ENCODE measurements at places on chromosomes 12 and 14.
A peak's percentile ranks its signal among the peaks of the same experiment; 100 is the strongest.

DNA sequence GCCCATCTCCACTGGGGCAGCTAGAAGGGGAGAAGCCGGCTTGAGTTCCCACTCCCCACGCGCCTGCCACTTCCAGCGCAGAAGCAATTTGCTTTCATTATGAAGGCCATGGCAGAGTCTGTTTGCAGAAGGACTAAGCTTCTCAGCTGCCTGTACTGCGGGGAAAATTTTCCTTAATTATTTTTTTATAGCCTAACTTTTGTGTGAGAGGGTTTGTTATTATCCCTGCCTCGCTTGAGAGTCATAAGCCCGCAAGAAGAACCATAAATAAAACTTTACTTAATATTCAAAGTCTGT, 56.0 kb upstream of the DLK1 start:
- no peak for DNase-seq

- no peak for DNase-seq
Measured at GRCh38 chr12:123165537-123165936, 14.6 kb upstream of the PITPNM2 start.

- DNase-seq = no peak
Measured at GRCh38 chr14:51724650-51725049, 72.9 kb downstream of the FRMD6 start.

- DNase-seq = no peak
Measured at GRCh38 chr12:29030006-29030405, 119.1 kb upstream of the FAR2 start.

GRCh38 chr12:28507033-28507432, 316.8 kb downstream of the CCDC91 start:
- DNase-seq = peak; percentile 5

All from M059J (cell line).